Omental fat pad (tissue), 4 donors: ENCODE measurements at places on chromosomes 12 and 14.

DNA sequence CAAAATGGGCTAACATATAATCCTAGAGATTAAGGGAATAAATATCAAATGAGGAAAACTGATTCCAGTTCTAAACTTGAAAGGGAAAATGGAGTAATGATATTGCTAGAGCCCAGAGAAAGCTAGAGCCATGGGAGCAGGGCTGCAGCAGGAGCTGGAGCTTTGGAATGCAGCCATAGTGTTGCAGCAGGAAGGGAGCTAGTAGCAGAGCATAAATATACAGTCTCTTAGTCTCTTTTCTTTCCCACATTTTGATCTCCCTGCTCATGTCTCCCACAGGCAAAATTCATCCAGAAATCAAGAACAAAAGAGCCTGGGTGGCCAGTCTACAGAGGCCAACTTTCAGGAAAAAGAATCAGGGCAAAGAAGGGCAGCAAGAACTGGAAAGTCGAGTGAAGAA lies 253.7 kb downstream of the ATXN7L3B start:
- no peak for DNase-seq

DNA sequence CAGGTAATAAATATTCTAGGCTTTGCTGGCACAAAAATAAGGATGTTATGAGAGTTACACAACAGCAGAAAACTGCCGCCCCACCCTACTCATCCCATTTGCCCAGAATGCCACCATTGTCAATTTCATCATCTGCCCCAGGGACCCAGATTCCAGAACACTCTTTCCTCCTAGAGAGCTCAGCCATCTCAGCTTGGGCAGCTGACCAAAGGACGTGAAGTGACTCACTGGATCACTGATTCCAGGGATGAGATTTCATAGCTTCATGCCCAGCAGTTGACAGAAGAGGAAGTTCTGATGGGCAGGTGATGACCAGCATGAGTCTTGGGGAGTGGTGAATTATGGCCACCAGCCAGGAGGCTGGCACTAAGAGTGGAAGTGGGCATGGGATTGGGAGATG lies 450.3 kb downstream of the RMST start:
- DNase-seq = no peak

DNA sequence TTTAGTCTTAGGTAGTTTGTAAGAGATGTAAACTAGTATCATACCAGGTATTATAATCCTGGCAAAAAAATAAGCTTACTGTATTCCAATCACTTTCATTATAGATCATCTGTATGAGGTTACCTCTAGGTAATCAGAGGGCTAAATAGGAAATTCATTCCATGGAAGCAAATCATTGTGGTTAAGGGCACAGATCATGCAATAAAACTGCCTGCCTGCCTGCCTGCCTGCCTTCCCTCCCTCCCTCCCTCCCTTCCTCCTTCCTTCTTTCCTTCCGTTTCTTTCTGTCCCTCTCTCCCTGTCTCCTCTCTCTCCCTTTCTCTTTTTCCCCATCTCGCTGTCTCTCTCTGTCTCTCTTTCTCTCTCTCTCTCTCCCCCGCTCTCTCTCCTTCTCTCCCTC lies 3.2 kb upstream of the CLEC9A start:
- DNase-seq = no peak

- DNase-seq = no peak
Observed at GRCh38 chr14:37122288-37122687, 50.1 kb downstream of the SLC25A21 start.

DNA sequence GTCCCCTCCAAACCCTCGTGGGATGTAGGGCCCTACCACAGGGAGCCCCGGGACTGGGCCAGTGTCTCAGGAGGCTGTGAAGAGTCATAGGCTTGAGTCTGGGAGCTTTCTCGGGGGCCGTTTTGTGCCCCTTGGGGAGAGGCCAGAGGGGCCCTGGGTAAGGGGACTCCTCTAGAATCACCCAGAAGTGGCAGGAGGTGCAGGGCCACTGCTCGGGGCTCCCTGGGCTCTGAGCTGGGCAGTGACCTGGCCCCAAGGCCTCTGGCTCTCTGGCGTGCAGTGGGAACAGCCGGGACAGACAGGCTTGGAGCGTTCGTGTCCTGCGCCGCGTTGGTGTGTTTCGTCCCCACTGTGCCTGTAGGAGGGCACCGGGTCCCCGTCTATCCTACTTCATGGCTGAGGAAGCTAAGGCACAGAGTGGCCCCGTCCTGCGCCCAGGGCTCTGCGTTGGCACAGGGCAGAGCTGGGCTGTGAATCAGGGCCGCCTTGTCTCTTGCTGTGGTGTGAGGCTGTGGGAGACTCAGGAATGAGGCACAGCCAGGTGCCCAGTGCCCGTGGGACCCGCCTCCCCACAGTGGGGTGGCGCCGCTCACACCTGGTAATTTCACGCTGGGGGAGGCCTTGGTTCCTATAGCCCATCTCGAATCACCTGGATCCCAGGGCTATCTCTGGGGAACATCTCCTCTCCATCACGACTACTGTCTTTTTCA lies 23.8 kb upstream of the KIF26A start:
- DNase-seq = no peak

DNA sequence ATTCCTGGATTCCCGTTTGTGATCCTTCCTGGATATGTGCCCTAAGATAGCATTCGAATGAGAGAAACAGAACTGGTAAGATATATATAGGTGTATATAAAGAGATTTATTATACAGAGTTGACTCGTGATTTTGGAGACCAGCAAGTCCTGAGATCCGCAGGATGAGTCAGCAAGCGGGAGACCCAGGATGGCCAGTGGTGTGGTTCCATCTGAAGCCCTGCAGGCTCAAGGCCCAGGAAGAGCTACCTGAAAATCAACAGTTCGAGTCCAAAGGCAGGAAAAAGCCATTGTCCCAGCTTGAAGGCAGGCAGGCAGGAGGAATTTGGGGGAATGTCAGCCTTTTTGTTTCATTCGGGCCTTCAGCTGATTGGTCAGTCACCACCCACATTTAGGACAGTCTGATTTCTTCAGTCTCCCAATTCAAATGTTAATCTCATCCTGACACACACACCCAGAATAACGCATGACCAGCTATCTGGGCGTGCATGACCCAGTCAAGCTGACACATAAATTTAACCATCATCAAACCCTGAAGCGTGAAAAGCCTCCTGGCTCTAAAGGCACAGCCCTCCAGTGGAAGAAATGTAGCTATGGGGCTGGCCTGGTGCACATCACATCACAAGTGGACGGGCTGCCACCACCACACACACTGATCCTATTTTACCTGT lies 44.3 kb downstream of the TUNAR start:
- DNase-seq = no peak

DNA sequence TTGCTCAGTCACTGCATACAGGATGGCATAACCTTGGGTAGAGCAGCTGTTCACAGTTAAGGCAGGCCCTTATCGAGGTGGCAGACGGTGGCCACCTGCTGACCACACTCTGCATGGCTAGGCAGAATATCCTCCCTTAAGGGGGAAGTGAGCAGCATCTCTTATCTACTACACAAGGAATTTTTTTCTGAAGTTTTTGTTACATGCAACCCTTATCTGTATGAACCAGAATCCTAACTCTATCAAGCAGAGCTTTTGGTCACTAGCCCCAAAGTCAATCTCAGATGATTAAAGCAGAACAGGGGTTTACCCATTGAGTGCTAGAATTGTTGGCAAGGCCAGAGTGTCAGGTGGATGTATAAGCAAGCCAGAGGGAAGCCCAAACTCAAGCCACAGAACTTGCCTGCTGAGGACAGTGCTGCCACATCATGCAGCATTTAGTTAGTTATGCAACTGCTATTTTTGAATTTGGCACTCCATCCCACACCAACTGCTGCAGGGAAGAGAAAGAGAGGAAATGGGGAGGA lies 192.8 kb downstream of the TBX5 start:
- no peak for DNase-seq

- no peak for DNase-seq
Observed at GRCh38 chr14:22977684-22978486, 4.5 kb downstream of the AJUBA start.

GRCh38 chr12:116783525-116784237 lies 45.6 kb downstream of the RNFT2 start:
- DNase-seq = no peak

DNA sequence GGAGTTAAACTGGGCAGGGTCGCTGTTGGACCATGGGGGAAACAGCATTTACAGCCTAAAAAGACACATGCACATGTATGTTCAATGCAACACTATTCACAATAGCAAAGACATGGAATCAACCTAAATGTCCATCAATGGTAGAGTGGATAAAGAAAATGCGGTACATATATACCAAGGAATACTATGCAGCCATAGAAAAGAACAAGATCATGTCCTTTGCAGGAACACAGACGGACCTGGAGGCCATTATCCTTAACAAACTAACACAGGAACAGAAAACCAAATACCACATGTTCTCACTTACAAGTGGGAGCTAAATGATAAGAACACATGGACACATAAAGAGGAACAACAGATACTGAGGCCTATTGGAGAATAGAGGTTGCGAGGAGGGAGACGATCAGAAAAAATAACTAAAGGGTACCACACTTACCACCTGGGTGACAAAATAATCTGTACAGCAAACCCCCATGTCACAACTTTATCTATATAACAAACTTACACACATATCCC lies 25.0 kb upstream of the SRP54 start:
- no peak for DNase-seq

DNA sequence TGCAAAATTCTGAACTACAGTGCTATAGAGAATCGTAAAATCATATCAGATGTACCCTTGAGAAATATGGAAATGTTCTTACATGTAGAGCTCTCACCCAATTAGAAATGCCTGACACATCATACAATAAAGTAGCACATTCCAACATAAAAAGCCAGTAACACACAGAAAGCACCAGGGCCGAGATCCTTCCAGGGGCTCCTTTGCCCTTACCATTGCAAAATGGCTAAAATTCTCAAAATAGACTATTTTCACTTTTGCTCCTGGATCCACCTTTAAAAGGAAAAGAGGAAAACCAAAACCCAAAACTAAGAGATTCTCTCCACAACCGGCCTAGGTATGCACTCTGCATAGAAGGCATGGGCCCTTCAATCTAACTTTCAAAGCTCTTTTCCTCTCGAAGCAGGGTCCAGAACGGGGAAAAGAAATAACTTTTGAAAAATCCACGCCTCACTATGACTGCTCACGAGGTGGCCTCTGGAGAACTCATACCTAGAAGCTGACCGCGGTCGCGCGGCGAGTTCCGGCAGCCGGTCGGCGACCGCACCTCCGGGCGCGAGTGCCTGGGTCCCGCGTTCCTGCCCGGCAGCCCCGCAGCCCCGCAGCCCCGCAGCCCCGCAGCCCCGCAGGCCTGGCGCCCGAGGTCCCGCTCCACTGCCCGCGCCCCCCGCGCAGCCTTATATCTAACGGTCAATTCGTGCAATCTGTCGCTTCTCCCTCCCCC lies 2.7 kb downstream of the OTX2 start:
- DNase-seq = no peak

GRCh38 chr14:91059576-91060350 lies 678 bp downstream of the RPS6KA5 start:
- DNase-seq = no peak

GRCh38 chr12:4001841-4002240 lies 128.6 kb upstream of the PARP11 start:
- DNase-seq = no peak

GRCh38 chr12:77553976-77554619 lies 276.6 kb upstream of the NAV3 start:
- no peak for DNase-seq

- DNase-seq = no peak
Observed at GRCh38 chr12:118361889-118362288, 10.8 kb downstream of the TAOK3 start.

DNA sequence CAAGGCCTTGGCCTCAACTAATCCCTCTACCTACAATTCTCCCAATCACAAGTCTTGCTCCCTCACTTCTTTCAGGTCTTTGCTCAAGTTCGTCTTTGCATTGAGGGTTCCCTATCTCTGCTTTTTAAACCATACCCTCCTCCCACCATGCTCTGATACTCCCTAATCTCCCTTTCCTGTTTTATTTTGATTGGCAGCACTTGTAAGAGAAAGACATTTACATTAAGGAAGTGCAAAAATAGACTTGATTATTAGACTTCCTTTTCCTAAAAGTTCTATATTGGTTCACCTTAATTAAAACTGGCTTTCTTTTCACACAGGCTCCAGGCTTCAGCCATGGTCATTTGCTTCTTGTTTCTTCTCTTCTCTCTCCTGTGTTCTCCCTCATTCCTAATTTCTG lies 18.3 kb upstream of the WIF1 start:
- DNase-seq = no peak

DNA sequence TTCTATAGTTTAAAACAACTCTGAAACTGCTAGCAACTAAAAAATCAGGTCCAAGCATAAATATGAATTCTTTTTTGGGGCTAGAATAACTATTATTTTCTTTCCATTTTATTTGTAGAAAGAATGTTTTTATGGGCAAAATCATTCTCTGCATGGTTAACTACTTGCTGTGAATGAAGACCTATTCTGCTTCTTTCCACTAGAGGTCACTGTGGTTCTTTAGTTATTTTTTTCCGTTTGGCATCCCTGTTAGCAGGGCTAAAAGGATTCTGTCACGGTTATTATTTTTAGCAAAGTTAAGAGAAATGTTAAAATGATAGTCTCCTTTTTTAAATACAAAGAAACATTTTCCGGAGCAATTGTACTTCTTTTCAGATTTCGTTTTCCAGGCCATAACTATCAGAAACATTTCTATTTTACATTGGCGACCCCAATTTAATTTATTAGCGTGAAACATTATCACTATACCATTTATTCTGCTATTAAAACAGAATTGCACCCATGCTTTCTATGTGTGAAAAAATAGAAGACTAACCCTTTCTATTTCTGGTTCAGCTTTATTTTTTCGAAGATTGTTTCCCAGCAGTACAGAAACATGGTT lies 404.8 kb downstream of the ATP23 start:
- no peak for DNase-seq

- DNase-seq = no peak
Observed at GRCh38 chr12:69042970-69043369, 110.0 kb upstream of the CPM start.
